Stimulated activated CD4-positive, alpha-beta T cell treated with anti-CD3 and anti-CD28 coated beads, Interleukin-15, amount 100 ng/mL, for 1 hour (primary cell): ENCODE measurements at places on chromosomes 2 and 18.

DNA sequence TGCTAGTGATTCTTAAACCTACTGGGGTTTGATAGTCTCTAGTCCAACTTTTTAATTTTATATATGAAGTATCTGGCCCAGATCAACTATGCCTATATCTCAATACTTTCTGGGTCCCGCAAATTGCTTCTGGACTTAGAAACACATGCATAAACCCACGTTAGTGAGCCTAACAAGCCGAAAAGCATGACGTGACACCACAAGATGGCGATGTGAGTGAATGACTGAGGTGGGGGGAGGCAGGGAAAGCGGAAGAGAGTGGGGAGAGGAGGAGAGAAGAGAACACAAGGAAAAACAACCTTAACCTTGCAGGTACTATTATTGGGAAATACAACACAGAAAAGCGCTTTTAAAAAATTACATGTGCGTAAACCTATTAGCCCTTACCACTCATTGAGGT lies 13.8 kb downstream of the PDIA6 start:
- DNase-seq, result no peak

DNA sequence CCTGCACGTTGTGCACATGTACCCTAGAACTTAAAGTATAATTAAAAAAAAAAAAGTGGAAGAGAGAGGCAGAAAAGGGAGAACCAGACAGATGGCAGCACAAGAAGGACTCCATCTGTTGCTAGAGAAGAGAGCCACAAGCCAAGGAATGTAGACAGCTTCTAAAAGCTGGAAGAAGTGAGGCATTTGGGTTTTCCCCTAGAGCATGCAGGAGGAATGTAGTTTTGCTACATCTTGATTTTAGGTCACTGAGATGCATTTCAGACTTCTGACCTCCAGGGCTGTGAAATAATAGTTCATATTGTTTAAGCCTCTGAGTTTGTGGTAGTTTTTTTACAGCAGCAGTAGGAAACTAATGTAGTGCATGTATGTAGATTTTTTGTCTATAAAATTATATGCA lies 46.0 kb downstream of the CAVIN2 start:
- DNase-seq, result no peak

- DNase-seq, result no peak
These were observed 68.7 kb downstream of the TSPYL6 start for GRCh38 chr2:54187331-54187730.

GRCh38 chr2:128715360-128715759 lies 396.7 kb upstream of the HS6ST1 start:
- no peak for DNase-seq

GRCh38 chr18:32974421-32975162 lies 201.8 kb upstream of the KLHL14 start:
- DNase-seq, result no peak

DNA sequence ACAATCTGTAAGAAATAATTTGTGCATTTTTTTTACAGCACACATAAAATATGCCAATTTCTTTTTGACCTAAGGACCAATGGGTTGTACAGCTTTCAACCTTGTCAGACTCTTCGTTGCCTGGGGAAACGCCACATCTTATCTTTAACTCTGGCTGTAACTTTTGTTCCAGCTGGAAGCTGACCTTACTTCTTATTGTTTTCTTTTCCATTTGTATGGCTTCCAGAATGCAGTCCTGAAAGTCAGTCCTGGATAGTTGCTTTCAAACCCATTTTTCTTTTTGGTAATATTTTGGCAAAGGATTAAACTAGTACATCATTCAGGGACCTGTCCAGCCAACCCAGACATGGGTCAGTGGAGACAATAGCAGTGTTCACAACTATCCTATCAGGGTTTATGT lies 686.5 kb upstream of the CDH2 start:
- no peak for DNase-seq

GRCh38 chr18:63046375-63046774 lies 273.2 kb downstream of the BCL2 start:
- DNase-seq, result no peak
